T-helper 17 cell (primary cell): ENCODE measurements at places on chromosomes 2 and 18. TPM values are rescaled to one million over a fixed set of nuclear protein-coding genes. Genes with fewer than 3 reads are reported as not detected.
A peak's percentile ranks its signal among the peaks of the same experiment; 100 is the strongest.

- no peak for DNase-seq
These were observed 17.3 kb upstream of the NEUROD1 start for GRCh38 chr2:181697571-181697970.

DNA sequence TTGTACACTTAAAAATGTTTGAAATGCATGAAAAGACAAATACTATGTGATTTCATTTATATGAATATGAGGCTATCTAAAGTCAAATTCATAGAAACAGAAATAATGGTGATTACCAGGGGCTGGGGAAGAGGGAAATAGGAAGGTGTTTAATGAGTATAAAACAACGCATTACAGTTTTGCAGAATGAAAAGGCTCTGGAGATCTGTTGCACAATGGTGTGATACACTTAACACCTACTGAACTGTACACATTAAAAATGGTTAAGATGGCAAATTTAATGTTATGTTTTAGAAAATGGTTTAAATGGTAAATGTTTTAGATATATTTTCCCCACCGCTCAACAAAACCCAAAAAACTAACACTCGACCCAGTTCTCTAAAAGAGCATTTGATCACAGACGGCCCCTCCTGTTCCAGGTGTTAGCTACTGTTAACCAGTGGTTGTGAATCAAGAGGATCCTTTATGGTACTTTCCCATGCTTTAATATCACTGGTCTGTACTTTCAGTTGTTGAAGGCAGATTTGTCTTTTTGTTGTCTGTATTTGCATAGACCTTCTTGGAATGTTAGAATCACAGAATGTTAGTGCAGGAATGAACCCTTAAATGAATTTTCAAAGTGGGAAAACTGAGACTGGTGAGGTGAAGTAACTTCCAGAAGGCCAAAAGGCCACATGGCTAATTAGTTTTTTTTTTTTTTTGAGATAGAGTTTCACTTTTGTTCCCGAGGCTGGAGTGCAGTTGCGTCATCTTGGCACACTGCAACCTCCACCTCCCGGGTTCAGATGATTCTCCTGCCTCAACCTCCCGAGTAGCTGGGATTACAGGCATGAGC, 10.2 kb downstream of the RAB10 start:
- DNase-seq, result no peak

- no peak for DNase-seq
These were observed 36.2 kb downstream of the SPTBN1 start for GRCh38 chr2:54492335-54492734.

GRCh38 chr2:174572556-174572955, 25.0 kb downstream of the WIPF1 start:
- DNase-seq, result no peak

ITGB6 gene
- total RNA-seq, result not detected

CFAP53 gene
- 0.70 TPM for total RNA-seq

CSRNP3 gene
- not detected for total RNA-seq

GRCh38 chr18:77658751-77659448, 409.3 kb downstream of the GALR1 start:
- no peak for DNase-seq

FIGN gene
- not detected for total RNA-seq

LONRF2 gene
- total RNA-seq, result 0.12 TPM

IER3IP1 gene
- 5.0 TPM for total RNA-seq

DNA sequence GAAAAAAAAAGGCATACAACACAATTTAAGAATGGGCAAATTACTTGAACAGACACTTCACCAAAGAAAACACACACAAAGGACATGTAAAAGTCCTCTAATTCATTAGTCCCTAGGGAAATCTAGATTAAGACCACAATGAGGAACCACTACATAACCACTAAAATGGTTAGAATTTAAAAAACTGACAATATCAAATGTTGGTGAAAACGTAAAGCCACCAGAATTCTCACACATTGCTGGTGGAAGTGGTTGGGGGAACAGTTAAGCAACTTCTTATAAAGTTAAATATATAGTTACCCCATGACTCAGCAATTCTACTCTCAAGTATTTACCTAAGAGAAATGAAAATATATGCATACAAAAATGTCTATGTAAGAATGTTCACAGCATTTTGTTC, 11.8 kb downstream of the RTN4 start:
- DNase-seq, result no peak

DNA sequence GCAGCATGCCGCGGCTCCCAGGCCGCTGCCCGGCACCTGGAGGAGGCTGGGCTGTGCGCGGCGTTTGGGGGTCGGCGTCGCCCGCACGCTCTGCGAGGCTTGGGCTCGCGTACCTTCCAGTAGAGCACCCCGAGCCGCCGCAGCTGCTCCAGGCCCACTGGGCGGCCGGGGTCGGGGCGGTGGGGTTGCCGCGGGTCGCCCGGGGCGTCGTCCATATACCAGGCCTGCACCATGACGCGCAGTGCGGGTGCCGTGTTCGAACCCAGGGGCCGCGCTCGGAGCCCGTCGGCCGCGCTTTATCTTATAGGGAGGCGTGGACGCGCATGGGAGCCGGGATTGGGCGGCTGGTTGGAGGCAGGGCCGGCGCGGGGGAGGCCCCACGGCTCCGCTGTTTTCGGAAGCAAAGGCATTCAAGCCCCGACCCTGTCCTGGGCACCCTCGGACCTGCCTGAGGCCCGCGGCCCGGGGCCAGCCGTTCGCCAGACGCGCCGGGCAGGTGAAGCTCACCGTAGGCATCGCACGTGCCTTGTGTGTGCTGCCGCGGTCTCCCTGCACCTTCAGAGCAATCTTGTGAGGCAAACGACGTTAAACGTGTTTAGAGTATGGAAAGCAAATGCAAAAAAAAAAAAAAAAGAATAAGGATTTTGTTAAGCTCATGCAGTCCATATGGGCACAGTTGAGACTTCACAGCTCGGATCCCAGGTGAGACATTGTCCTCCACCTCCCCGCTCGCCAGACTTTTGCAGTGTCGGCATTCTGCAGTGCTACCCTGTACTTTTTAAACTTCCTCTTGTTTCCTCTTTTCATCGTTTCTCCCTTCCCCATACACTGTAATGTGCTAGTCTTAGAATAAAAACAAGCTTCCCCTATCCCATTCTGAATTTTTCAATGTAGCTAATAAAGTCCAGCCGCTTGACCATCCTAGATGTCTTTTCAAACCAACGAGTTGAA, at the start of gene ADI1:
Gene ADI1, minus strand, starts transcription at position 277 of the 951 bp plus-strand sequence. Its CDS starts 44 bp downstream, at position 233.
- peak; percentile 67 for DNase-seq

DNA sequence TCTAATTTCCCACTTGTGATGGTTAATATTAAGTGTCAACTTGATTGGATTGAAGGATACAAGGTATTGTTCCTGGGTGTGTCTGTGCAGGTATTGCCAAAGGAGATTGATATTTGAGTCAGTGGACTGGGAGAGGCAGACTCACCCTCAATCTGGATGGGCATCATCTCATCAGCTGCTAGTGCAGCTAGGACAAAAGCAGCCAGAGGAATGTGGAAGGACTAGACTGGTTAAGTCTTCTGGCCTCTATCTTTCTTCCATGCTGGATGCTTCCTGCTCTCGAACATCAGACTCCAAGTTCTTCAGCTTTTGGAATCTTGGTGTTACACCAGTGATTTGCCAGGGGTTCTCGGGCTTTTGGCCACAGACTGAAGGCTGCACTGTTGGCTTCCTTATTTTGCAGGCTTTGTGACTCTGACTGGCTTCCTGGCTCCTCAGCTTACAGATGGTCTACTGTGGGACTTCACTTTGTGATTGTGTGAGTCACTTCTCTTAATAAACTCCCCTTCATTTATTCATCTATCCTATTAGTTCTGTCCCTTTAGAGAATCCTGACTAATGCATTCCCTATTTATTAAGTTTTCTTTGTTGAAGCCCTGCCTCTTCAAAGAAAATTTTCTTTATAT, 1087.5 kb upstream of the NXPH2 start:
- no peak for DNase-seq

DNA sequence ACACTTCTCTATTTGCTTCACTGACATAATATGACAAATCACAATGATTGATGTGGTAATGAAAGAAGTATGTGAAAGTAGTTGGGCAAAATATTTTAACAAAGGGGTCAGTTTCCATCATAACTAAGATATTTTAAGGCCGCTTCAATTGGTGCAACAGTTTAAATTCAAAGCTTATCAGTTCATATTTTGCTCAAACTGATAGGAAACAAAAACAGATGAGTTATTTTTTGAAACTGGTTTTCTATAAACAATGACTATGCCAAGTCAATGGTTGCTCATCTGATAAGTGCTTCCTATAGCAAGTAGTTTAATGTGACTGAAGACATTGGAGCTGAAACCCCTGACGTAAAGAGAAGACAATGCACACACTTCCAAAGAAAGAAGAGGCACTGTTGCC, 1290.7 kb downstream of the SUCLG1 start:
- no peak for DNase-seq

DNA sequence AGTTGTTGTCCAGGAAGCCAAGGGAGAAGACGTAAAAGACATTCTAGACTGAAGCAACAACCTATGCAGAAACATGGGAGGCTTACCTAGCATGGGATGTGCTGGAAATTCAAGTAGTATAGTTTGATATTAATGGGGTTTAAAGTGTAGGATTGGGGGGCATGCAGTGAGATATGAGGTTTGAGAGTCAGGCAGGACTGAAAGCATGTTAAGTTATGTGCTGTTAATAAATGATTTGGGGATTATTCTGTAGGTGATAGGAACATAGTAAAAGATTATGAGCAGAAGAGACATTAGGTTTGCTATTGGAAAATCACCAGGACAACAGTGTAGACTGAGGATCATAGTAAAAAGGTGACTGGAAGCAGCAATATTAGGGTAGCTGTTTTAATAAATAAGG, 3.2 kb downstream of the EHBP1 start:
- no peak for DNase-seq

DNA sequence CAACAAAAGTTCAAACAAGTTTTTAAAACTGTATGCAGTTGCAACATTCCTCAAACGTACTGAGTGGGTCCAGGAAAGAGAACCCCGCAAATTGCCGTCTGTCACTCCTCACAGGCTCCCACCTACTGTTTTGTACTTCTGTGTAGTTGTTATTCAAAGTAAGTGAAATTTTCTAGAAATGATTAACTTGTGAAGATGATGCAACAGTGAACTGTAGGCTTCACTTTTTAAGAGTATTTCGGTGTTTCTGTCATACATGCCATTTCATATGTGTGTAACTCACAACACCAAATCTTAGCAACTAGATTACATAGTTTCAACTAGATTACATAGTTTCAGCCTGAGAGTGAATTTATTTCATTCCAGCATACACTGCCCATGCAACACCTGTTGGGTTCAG, 226.0 kb upstream of the TANK start:
- DNase-seq, result no peak

GRCh38 chr18:27428120-27428519, 243.0 kb upstream of the CHST9 start:
- no peak for DNase-seq

SP100 gene
- total RNA-seq, result 246 TPM

GRCh38 chr2:195830968-195831950, 174.2 kb downstream of the SLC39A10 start:
- DNase-seq, result no peak

DNA sequence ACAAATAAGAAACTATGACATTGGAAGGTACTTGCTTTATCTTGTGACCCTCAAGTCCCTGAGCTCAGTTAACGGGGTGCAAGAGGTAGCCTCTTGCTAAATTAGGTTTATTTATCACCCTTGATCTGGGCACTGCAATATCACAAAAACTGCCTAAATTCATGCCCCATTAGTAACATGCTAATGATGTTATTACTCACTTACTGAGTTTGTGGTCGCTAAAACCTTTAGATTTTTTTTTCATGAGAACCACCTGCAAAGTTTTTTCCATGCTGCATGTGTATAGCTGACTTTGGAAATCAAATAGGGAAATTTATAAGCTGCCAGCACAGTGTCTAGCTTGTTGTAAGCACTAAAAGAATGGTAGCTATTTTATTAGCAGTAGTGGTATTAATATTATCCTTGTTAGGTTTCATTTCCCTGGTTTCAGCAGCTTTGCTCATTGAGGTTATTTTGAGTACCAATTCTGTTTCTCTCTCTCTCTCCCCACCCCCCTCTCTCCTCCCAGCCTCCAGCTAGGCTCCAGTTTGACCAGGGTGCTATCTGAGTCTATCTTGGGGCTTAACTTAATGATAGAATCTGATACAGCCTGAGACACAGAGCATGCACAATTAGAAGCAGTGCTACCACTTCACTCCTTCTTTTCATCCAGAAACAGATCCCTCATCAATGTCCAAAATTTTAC, 88.7 kb upstream of the ATP8B1 start:
- no peak for DNase-seq

DNA sequence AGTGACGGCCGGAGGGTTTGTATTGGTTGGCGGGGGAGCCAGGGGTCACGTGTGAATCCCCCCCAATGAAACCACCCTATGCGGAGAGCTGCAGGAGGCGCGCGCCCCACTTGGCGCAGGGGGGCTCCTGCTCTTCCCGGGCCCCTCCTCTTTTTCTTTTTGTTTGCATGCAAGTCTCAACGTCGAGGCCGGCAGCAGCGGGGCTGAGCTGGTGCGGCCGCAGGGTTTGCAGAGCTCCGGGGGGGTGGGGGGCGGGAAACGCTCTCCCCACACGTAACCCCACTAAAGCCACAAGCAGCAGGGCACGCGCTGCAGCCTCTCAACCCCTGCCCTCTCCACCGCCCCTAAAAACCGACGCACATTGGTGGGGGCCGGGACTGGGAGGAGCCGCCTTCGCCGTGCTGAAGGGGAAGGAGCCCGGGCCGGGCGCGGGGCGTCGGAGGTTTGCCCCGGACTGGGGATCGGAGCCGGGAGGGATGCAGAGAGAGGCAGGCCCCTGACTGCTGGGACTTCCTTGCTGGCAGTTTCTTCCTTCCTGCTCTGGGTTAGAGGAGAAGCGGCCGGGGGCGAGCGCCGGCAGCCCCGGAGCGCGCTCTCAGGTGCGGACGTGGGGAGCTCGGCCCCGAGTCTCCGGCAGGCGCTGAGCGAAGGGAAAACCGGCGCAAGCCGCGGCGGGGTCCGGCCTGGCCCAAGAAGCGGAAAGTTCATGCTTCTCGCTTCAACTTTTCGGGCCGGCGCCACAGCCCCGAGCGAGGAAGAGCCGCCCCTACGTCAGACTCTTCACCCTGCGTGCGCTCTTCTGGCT, 864 bp downstream of the LBH start:
- DNase-seq, result peak; percentile 79

RPRM gene
- not detected for total RNA-seq

DNA sequence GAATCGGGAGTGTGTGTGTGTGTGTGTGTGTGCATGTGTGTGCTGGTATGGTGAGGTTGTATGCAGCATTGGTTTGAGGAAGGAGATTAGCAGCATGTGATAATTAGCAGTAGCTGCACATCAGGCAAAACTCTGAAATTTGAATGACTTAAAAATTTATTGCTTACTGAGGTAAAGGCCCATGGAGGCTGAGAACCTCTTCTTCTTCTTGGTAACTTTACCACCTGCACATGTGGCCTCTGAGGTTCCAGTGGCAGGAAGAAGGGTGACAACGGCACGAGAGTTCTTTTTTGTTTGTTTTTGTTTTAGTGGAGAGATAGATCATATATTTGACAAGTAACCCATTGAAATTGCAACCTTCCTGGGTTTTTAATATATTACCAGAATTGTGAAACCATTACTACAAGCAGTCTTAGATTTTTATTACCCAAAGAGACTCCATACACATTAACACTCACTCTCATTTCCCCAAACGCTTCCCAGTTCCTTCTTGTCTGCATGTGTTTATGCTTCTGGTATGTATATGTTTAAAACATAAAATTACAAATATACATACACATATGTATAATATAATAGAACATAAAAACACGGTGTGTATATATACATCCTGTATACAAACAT, 292.1 kb downstream of the PTGR3 start:
- no peak for DNase-seq

- DNase-seq, result no peak
These were observed 862.2 kb upstream of the DDX18 start for GRCh38 chr2:116952254-116952653.
